ENCODE measurements at places on chromosomes 11 and 22.

DNA sequence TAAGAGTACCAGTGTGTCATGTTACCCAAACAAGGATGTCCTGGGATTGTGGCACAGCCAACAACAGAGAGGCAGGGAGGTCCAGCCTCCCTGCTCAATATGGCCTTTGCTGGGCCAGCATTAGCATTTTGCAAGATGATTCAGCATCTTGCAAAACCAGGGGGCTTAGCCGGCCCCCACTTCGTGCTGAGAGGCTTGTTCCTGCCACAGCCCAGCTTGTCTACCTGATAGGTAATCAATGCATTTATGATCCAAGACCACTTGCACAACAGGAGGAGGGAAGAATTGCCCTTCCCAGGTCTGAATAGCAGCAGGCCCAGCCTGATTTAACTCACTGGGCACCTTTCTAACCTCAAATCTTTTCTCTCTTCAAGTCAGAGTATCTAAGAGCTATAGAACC is 189.0 kb upstream of the SYT13 start:
- no peak for DNase-seq

GRCh38 chr11:90309693-90310092 is 86.8 kb upstream of the CHORDC1 start:
- no peak for DNase-seq

DNA sequence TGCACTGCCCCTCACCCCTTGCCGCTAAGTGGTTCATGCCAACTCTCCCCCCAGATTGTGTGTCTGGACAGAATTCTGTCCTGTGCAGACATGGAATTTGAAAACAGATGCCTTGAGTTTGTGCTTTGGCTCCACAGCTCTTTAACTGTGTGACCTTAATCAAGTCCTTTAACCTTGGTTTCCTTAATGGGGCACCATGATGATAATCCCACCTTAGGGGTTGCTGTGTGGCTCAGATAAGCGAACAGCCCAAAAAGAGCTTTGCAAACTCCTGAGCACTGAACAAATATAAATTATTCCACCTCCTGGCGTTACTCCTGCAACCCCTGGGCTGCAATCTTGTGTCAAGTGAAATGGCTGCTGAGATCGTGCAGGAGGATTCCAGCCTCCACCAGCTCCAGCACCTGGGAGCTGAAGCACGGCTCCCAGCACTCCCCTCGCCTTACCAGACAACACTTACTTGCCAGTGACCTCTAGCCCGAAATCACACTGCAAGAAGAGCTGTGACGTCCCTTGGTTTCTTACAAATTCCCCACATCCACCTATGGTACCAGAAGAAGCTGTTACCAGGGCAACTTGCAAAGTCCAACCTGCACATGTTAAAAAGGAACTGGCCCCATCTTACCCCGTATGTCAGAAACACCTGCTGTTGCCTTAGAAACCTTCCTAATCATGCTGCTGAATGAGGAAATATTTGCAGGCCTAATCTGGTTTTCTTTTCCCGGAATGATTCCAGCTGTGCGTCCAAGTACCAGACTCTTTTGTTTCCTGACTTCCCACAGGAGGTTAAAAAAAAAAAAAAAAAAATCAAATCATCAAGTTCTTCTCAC is 13.2 kb downstream of the VPS37C start:
- no peak for DNase-seq

DNA sequence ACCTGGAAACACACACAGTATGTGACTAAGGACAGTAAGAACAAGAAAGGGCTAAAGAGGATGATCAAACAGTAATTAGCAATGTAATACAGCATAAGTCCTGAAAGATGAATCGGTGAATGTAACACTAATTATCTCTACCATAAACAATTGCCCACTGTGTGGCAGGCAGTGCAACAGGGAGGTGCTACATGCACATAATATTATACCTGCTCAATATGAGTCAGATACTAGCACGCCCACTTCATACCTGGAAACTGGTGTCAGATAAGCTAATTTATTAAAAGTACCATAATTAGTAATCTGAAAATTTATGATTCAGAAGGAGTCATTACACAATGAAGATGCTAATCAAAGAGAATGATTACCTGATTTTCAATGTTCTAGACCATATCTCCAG is 14.9 kb downstream of the CASP12 start:
- no peak for DNase-seq
